GM13977 (cell line): ENCODE measurements at places on chromosomes 5 and 9.

DNA sequence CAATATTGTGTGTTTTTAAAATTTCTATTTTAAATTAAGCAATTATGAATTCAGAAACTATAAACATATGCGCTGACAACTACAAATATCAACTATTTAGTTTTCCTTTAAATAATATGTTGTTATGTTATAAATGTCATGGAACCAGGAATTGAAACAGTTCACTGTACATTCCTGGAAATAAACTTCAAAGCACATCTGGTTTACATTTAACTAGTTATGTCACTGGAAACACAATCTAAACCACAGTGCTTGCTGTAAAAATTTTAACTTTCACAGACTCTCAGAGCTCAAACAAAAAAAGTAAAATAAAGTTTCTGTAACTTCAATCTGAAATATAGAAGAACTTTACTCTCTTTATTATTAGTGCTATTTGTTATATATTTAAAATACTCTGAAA lies 179.2 kb downstream of the FBN2 start:
- no peak for DNase-seq

DNA sequence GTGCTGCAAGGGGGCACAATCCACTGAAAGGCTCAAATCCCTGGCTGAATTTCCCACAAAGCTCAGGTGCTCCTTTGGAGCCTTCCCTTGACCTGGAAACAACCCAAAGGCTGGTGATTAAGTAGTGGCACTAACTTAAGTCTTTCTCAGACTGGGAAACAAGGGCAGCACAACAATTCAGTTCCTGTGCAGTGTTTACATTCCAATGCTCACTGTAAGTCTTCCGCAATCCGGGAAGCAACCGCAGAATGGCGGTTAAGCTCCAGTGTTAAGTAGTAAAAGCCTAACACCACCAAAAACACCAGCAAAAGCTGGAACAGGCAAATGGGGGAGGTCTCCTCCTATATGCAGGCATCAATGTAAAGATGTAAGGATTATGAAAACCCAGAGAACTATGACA lies 117.2 kb downstream of the TRPM3 start:
- DNase-seq = no peak

GRCh38 chr9:98559561-98559960 lies 149.2 kb downstream of the GABBR2 start:
- DNase-seq = no peak

GRCh38 chr5:3854188-3854821 lies 258.7 kb downstream of the IRX1 start:
- DNase-seq = no peak

GRCh38 chr5:53543401-53543800 lies 17.0 kb upstream of the NDUFS4 start:
- no peak for DNase-seq

- no peak for DNase-seq
These were observed 14.8 kb downstream of the ETF1 start for GRCh38 chr5:138528208-138528607.

GRCh38 chr9:96478829-96479371 lies 28.9 kb downstream of the HABP4 start:
- DNase-seq = peak; percentile 47
